Left renal cortex interstitium (tissue), 4 donors: ENCODE measurements at places on chromosomes 12 and 14. TPM values are rescaled to one million over a fixed set of nuclear protein-coding genes. Genes with fewer than 3 reads are reported as not detected.

GRCh38 chr12:31843398-31844095, 114.7 kb upstream of the AMN1 start:
- DNase-seq: no peak

- DNase-seq: no peak
These were observed 299.1 kb downstream of the BTG1 start for GRCh38 chr12:91846466-91847055.

DNA sequence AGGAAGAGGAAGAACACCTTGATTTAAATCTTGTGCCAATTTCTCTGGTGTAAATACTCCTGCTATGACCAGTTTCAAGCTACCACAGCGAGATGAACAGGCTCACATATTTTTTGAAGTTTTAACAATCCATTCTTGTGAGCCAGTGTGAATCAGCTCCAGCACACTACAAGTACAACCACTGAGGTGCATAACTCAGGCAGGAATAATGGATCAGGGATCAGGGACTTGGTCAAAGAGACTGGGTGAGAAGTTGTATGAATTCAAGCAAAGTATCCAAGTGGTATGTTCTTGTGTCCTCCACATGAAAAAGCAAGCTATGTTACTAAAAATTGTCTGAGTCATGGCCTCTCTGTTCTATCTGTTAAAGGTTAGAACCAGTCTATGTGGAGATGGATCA, 35.2 kb upstream of the KITLG start:
- DNase-seq: no peak

DNA sequence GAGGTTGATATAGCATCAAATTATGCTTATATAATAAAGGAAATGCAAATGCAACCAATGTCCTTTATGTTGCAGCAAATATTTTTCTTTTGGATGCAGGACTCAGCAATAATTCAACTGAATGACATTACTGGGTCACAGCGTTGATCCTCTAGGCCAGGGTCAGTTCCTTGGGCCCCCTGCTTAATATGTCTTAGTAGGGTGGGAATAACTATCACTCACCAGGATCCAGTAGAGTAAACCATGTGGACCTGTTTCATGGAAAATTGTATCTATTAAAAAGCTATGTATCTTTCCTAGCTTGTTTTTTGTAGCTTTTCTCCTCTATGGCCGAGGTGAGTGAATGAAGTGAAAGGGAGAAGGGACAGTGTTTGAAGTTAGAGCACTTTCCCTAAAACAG, 161.5 kb upstream of the SSTR1 start:
- no peak for DNase-seq

GRCh38 chr12:94670898-94671297, 20.5 kb upstream of the TMCC3 start:
- DNase-seq: no peak

RNU4-1 gene
- not detected for polyA plus RNA-seq

- no peak for DNase-seq
These were observed 19.8 kb downstream of the OR5AU1 start for GRCh38 chr14:21136024-21136423.

NOS1 gene
- polyA plus RNA-seq: 0.82 TPM

GRCh38 chr12:71517145-71517846, 77.7 kb downstream of the LGR5 start:
- no peak for DNase-seq

DNA sequence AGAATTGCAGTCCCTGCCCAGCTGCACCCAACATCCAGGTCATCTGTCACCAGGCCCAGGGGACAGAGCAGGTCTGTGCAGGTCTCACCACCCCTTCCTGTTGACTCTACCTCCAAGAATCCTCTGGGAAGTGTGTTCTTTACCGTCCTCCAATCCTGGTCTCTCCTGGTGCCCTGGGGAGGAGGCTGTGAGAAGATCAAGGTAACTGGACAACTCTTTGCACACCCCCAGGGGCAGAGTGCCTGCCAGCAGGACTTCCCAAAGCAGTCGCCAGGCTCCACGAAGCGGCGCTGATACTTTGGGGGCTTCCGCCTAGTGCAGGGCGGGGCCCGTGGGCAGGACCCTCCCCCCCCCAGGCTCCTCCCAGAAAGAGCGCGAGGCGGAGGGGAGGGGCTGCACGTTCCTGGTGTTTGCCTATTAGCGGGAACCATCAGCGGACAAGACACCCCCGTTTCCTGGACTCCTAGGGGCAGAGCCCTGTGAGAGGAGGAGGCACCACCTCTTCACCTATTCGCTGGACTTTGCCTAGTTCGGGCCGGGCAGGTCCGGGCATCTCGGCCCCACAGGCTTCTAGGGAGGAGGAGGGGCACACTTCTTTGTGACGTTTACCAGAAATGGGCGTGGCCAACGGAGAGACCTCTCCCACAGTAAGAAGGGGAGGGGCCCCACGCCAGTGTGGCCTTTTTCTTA, 918.0 kb downstream of the AACS start:
- peak; percentile 85 for DNase-seq

KRT73 gene
- polyA plus RNA-seq: not detected

KRT86 gene
- polyA plus RNA-seq: not detected

DNA sequence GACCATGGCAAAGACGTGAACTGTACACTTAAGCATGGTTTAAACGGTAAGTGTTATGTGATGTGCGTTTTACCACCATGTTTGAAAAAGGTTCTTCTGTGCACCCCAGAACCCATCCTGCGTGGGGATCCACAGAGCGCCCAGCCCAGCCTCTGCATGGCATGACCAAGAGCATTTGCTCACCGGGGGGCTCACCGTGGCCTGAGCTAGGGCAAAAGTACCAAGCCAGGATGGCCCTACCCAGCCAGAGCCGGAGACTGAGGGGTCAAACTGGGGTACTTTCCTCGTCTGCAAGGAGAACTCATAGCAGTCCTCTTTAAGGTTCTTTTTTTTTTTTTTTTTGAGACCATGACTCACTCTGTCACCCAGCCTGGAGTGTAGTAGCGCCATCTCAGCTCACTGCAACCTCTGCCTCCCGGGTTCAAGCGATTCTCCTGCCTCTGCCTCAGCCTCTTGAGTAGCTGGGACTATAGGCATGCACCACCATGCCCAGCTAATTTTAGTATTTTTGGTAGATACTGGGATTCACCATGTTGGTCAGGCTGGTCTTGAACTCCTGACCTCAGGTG, 16.4 kb upstream of the ANKRD9 start:
- no peak for DNase-seq

RGS6 gene
- polyA plus RNA-seq: 1.4 TPM

TCL1B gene
- polyA plus RNA-seq: 0.58 TPM

WASHC4 gene
- 50.7 TPM for polyA plus RNA-seq

VWF gene
- polyA plus RNA-seq: 11.1 TPM

GRCh38 chr14:69244946-69245345, 15.0 kb upstream of the GALNT16 start:
- no peak for DNase-seq

GRCh38 chr12:108477055-108477880, 37.8 kb upstream of the FICD start:
- DNase-seq: no peak

DDN gene
- 74.2 TPM for polyA plus RNA-seq

- DNase-seq: no peak
These were observed 105.3 kb upstream of the AMN1 start for GRCh38 chr12:31834150-31834549.

- no peak for DNase-seq
These were observed 64.5 kb upstream of the DAAM1 start for GRCh38 chr14:59123975-59124374.

DNA sequence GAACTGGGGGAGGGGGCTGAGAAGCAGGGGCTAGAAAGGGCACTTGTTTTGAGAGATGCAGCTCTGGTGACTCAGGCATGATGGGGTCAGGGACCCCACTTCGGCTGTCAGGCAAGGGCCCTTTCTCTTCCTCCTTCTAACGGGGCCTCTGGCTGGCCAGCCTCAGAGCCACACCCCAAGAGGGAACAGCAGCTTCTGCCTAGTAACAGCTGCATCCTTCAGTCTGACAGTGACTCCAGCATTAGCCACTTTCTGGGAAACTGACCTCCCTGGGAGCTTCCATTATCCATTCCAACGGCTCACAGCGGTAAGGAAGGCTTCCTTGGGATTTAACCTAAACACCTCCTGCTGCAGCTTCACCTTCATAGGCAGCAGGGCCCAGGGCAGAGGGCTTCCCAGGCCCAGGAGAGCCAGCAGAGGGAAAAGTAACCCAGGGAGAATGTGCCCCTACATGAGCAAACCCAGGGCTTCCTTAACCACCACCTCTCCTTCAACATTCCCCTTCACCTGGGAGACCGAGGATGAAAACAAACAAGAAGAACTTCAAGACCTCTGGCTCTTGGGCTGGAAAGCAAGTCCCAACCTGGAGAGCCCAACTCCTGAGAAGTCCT, 2.7 kb downstream of the NCKAP5L start:
- DNase-seq: no peak

DNA sequence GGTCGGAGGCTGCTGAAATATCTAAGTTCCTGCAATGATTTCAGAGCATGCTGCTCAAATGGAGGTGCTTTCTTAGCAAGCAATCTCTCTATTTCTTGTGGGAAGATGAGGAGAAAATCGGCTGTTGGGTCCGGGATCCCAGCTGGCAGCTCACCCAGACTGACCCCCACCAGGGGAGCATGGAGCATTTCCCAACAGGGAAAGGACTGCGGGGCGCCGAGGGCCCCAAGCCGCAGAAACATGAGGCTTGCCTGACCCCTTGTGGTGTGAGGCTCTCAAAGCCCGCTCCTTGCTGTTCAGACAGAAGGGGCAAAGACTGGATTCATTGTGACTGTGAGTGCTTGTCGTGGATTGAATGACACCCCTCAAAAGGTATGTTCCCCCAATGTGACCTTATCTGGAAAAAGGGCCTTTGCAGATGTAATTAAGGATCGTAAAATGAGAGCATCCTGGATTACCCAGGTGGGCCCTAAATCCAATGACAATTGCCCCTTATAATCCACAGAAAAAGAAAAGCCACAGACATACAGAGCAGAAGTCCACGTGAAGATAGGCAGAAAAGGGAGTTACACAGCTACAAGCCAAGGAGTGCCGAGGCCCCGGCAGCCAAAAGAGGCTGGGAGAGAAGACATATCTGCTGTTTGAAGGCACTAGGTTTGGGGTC, 116.3 kb upstream of the VASH1 start:
- DNase-seq: peak; percentile 29

- DNase-seq: no peak
These were observed 39.9 kb downstream of the C14orf132 start for GRCh38 chr14:96079066-96079465.

GRCh38 chr12:121577443-121578180, 3.2 kb downstream of the KDM2B start:
- DNase-seq: no peak

GRCh38 chr14:72665259-72665658, 228.6 kb downstream of the DPF3 start:
- DNase-seq: no peak

PTPRB gene
- polyA plus RNA-seq: 21.4 TPM

DNA sequence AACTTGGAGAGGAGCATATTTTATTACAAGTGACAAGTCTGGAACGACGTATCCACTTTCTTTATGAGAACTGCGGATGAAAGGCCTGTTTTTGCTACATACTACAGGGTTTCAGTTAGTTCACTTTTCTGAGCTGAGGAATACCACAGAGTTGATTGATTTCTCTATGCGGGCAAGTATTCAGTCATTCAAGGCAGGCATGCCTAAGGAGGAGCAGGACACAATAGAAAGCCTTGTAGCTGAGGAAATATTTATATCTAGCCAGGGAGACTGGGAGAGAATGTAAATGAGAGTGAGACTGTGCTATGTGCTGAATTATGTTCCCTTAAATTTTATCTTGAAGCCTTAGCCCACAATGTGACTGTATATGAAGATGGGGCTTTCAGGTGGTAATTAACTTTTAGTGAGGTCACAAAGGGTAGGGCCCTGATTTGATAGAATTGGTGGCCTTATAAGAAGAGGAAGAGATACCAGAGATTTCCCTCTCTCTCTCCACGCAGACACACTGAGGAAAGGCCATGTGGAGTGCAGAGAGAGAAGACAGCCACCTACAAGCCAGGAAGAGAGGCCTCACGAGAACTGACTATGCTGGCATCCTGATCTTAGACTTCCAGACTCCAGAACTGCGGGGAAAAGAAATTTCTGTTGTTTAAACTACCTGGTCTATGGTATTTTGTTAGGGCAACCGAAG, 459.0 kb upstream of the ATP2B1 start:
- no peak for DNase-seq

DNA sequence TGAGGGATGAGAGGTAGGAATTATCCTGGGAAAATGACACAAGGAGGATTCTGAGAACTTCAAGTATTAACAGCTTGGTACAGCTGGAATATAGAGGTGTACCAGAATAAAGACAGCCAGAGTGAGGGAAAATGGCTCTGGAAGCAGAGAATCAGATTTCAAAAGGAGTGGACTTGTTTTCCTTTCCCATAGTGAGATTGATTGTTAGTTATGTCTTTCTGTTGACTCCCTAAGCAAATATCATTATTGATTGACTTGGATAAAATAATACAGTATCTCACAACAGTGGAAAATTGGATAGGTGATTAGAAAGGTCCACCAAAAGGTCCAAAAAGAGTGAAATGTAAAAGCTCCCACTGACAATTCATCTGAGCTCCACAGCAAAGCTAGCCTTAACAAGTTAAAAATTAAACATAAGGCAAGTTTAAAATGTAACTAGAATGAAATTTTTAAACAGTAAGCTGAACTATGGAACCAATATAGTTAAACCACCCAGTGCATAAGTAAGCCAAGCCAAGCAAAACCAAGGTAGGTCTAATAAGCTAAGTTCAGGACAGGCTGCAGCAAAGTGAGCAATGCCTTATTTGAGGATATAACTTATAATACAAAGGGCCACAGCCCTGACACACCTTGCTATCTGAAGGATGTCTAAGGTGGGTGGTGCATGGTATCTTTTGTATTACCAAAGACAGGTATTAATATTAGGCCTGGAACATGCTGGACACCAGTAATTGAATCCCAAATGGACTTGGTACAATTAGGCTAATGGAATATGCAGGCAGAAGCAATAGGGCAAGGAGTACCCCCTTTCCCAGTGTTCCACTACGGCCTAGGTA, 21.8 kb downstream of the ENTPD5 start:
- DNase-seq: no peak

DNA sequence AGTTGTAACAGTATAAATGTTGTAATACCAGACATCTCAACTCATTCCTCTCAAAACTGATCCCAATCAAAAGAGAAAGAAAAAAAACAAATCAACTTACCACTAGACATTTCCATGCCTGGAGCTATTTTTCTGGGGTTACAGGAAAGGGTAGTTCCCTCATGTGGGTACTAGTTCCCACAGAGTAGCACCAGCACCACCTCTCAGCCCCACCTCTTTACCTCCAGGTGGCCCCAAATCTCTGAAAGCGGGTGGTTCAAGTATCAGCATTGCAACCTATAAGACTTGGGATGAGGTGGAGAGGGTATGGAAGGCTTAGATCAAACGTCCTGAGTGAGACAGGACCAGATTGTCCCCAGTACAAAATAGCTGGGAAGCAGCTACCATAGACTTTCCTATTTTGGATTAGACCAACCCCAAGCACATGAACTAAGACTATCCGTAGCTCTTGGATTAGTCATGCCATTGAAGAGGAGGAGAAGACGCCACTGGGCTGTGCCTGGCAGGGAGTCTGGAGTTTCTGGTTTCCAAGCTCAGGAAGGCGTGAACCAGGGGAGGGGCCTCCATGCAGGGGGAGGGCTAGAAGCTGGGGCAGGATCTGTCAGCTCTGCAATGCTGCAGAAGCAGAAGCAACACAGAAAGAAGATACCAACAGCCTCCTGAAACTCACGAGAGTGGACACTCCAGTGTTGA, at the start of gene SLC39A2:
SLC39A2 (plus strand) TSS at position 620 of the 693 bp plus-strand sequence. CDS start 154 bp downstream, outside the sequence.
- no peak for DNase-seq

GRCh38 chr12:51867371-51867770, 18.9 kb upstream of the FIGNL2 start:
- no peak for DNase-seq
